Left lung (tissue), 14 donors: ENCODE measurements at places on chromosomes 16 and 17. TPM values are rescaled to one million over a fixed set of nuclear protein-coding genes. Genes with fewer than 3 reads are reported as not detected.

DNA sequence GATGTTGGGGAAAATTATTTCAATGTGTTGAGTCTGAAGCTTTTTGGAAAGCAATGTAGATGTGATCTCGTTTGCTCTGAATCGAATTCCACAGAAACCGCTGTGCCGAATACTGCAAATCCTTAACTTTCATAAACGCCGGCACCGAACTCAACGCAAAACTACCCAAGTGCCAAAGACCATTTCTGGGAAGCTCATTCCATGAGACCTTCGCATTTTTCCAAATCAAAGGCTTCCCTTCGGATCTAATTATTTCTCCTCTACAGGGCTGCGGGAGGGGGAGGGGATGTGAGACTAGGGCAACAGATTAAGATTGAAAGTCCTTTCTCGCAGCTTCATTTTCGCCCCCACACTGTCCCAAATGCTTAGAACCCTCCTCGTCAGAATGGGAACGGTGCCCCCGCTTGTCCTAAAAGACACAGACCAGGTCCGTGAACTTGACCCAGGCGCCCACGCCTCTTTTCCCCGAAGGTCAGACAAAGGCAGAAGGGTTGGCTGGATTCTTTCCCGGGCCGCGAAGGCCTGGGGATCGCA lies 4.0 kb downstream of the PRAC1 start:
- DNase-seq, result peak; percentile 24

DNA sequence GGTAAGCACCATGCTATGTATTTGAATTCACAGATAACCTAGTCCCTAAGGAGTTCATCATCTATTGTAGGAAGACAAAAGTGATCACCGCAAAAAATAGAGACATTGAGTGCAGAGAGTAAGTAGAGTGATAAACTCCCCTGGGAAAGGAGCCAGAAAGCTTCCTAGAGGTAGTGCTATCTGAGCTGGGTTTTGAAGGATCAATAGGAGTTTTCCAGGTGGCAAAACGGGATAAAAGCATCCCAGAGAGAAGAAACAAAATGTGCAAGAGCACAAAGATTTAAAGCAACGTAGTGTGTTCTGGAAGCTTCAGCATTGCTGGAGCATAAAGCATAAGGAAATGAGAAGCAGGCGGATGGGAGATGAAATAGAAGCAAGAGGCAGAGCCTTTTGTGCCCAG lies 120.7 kb upstream of the PLCG2 start:
- no peak for DNase-seq

- DNase-seq, result no peak
Observed at GRCh38 chr16:5965321-5965720, 867.7 kb upstream of the EEF2KMT start.

- DNase-seq, result no peak
Observed at GRCh38 chr16:21001262-21001661, 100.7 kb downstream of the LYRM1 start.

DNA sequence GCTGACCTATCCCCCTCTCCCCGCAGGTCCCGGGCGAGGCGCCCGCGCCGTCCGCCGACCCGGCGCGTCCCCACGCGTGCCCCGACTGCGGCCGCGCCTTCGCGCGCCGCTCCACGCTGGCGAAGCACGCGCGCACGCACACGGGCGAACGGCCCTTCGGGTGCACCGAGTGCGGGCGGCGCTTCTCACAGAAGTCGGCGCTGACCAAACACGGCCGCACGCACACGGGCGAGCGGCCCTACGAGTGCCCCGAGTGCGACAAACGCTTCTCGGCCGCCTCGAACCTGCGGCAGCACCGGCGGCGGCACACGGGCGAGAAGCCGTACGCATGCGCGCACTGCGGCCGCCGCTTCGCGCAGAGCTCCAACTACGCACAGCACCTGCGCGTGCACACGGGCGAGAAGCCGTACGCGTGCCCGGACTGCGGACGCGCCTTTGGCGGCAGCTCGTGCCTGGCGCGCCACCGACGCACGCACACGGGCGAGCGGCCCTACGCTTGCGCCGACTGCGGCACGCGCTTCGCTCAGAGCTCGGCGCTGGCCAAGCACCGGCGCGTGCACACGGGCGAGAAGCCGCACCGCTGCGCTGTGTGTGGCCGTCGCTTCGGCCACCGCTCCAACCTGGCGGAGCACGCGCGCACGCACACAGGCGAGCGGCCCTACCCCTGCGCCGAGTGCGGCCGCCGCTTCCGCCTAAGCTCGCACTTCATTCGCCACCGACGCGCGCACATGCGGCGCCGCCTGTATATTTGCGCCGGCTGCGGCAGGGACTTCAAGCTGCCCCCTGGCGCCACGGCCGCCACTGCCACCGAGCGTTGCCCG lies 10.3 kb downstream of the ZNF771 start:
- peak; percentile 91 for DNase-seq

DNA sequence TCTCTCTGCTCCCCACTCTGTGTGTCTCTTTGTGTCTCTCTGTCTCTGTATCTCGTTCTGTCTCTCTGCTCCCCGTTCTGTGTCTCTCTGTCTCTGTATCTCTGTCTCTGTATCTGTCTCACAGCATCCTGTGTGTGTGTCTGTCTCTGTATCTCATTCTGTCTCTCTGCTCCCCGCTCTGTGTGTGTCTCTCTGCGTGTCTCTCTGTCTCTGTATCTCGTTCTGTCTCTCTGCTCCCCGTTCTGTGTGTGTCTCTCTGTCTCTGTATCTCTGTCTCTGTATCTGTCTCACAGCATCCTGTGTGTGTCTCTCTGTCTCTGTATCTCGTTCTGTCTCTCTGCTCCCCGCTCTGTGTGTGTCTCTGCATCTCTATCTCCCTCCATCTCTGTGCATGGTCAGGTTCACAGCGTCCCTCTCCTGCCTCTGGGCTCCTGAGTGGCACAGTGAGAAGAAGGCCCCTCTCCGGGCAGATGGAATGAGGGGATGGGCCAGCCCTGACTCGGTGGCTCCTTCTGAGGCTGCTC lies 38.9 kb upstream of the CIBAR2 start:
- no peak for DNase-seq

GRCh38 chr17:44204441-44204882 lies 4.8 kb upstream of the ATXN7L3 start:
- DNase-seq, result no peak

Gene SERPINF2
- total RNA-seq, result 32.6 TPM

Gene SHBG
- 0.50 TPM for total RNA-seq

Gene RGS9
- 6.4 TPM for total RNA-seq
